NCI-H1930 (cell line): ENCODE measurements at places on chromosomes 3 and 15.
A peak's percentile ranks its signal among the peaks of the same experiment; 100 is the strongest.

- DNase-seq, result no peak
Measured at GRCh38 chr3:168405288-168405687, 309.6 kb upstream of the GOLIM4 start.

DNA sequence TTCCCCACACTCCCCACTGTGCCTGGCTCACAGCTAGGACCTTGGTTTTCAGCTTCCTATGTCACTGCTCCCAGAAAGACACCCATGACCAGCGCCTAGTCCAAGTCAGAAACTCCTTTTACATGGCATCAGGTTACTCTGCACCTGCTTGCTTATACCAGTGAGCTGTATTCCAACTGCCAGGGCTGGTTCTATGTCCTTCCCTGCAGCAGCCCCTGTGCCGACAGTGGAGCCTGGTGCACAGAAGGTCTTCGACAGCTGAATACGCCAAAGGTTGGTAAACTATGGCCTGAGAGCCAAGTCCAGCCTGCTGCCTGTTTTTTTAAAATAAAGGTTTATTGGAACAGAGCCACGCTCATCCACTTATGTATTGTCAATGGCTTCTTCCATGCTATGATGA lies 102.5 kb downstream of the IQSEC1 start:
- no peak for DNase-seq

GRCh38 chr3:169813757-169814517 lies 1.2 kb upstream of the LRRC34 start:
- peak; percentile 18 for DNase-seq

DNA sequence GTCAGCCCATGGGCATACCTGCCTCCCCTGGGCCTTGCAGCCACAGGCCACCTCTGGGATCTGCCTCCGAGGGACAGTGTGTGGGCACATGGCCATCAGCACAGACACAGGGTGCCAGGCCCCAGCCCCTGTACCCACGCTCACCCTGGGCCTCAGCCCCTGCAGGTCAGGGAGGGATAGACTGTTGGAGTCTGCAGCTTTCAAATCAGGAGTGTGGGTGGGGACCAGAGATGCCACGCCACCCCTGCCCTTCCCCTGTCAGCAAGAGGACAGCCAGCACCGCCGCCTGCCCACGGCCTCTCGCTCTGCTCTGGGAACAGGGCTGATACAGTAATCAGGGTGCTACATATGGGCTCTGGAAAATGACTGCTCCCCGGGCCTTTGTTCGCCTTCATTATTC lies 72.7 kb downstream of the DNAJB8 start:
- DNase-seq, result no peak

DNA sequence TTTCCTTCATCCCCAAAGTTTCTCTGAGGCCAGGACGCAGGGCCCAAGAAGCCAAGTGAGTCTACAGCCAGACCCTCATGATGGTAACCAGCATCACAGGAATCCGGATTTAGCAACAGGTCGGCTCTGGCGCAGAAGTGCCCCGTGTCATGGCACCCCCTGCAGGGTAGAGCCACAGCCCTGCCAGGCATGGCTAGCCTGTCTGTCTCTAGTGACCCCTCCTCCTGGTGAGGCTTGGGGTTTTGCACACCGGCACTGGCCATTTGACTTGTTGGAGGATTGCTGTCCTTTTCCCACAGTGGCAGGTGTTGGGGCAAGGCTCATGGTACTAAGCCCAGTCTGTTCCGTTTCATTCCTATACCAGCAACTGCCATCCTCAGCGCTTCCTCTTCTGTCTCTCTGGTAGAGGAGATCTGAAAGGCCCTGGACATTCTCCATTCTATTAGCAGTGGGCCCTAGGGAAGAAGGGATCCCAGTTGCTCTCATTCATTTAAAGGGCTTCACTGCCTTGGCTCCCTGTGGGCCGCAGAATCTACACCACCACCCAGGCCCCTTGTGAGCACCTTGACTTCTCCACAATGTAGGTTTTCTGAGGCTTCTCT lies 9.4 kb upstream of the CHAC1 start:
- no peak for DNase-seq

DNA sequence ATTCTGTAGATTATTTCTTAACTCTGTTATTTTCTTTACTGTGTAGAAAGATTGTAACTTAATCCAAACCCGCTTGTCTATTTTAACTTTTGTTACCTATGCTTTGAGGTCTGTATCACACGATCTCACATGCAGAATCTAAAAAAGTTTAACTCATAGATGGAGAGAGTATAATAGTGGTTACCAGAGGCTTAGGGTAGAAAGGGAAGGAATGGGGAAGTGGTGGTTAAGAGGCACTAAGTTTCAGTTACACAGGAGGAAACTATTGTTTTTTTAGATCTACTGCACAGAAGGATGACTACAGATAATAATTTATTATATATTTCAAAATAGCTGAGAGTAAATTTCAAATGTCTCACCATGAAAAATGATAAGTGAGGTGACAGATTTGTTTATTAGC lies 515.2 kb downstream of the RSL24D1 start:
- DNase-seq, result no peak

GRCh38 chr15:47769166-47769565 lies 51.9 kb downstream of the SEMA6D start:
- no peak for DNase-seq

DNA sequence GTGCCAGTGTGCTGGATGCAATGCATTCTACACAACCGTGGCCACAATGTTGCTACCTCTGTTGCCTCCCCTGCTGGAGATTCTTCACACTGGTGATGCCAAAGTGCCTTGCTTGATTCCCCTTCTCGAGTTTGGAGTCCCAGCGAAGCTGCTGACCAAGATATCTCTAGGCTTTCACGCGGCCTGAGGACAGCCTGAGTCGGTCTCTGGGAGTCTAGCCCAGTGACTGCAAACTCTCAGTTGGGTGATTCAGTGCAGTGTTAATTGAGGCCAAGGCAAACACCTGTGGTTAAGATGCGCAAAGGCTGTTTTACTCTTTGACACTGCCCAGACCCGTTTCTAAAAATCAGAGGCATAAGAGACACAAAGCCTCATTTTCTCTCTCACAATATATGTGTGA lies 434.4 kb downstream of the NR2F2 start:
- no peak for DNase-seq

GRCh38 chr15:32732574-32733157 lies 14.9 kb downstream of the GREM1 start:
- DNase-seq, result no peak

DNA sequence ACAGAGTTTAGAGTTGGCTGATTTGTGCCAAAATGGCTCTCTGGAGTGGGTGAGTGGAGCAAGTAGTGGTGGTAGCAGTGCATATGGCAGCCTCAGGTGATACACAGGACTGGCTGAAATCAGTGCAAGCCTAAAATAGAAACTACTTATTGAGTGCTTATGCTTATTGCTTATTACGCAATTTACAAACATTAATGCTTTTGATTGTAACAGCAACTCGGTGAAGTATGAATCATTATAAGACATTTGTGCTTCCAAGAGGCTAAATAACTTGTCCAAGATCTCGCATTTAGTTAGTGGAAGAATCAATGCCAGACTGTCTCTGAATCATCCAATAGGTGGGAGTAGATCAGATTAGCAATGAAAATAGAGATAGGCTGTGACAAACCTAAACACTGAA lies 353.8 kb downstream of the NAALADL2 start:
- no peak for DNase-seq

DNA sequence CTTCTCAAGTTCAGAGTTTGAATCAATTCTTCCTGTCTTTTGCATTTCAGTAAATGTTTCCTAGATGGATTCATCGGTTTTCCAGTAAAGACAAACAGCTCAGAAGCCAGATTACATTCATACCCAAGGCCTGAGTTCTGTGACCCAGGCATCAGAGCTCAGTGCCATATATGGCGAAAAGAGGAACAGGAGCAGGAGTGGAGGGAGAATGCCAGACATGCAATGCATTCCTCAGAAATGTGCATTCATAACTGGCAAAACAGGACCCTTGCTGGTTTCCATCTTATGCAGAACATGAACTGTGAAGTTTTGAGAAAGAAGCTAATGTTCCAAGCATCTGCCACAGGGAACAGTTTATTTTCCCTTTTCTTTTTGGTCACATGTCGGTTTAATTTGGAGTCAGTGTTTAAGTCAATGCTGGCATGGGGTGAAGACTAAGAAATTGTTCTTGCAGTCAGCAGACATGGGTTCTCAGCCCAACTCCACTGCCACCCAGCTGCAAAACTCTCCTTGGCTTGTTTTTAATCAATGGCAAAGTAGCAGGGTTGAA lies 116.5 kb downstream of the LPP start:
- DNase-seq, result no peak

GRCh38 chr3:43309372-43310305 lies 23.3 kb downstream of the SNRK start:
- no peak for DNase-seq

GRCh38 chr15:48066456-48066855 lies 54.3 kb upstream of the SLC24A5 start:
- DNase-seq, result no peak

GRCh38 chr3:160128056-160128455 lies 97.2 kb upstream of the C3orf80 start:
- no peak for DNase-seq

GRCh38 chr15:92502336-92502735 lies 108.7 kb downstream of the ST8SIA2 start:
- no peak for DNase-seq

DNA sequence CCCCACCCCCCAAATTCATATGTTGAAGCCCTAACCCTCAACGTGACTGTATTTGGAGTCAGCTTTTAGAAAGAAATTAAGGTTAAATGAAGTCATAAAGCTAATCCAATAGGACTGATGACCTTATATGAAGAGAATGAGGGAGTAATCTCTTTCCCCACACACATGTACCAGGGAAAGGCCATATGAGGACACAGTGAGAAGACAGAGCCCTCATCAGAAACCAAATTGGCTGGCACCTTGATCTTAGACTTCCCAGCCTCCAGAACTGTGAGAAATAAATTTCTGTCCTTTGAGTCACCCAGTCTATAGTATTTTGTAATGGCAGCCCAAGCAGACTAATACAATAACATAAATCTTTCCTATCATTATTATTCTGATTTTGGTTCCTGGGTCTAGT lies 194.7 kb upstream of the NANOGP8 start:
- no peak for DNase-seq

GRCh38 chr3:125418306-125418705 lies 43.2 kb upstream of the ZNF148 start:
- no peak for DNase-seq
